ENCODE measurements at places on chromosomes 16 and 17.
A peak's percentile ranks its signal among the peaks of the same experiment; 100 is the strongest.

DNA sequence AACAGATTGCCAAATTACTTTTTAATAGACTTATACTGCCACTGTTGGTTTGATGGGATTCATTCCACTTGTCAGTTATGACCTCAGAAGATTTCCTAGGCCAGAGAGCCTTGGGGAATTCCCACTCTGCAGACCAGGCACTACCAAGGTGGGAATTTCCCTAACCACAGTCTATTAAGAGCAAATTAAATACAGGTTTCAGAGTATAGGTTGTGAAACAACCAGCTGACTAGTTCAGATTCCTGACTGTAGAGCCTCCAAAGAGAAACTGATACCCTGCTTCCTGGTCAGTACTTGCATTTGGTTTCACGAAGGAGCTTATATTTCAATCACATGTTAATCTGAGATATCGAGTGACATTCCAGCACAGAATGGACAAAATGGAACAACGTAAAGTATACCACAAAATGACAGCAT is 186.5 kb downstream of the STX8 start:
- no peak for DNase-seq

GRCh38 chr17:10629706-10630105 is 27.4 kb downstream of the MYH3 start:
- no peak for DNase-seq

DNA sequence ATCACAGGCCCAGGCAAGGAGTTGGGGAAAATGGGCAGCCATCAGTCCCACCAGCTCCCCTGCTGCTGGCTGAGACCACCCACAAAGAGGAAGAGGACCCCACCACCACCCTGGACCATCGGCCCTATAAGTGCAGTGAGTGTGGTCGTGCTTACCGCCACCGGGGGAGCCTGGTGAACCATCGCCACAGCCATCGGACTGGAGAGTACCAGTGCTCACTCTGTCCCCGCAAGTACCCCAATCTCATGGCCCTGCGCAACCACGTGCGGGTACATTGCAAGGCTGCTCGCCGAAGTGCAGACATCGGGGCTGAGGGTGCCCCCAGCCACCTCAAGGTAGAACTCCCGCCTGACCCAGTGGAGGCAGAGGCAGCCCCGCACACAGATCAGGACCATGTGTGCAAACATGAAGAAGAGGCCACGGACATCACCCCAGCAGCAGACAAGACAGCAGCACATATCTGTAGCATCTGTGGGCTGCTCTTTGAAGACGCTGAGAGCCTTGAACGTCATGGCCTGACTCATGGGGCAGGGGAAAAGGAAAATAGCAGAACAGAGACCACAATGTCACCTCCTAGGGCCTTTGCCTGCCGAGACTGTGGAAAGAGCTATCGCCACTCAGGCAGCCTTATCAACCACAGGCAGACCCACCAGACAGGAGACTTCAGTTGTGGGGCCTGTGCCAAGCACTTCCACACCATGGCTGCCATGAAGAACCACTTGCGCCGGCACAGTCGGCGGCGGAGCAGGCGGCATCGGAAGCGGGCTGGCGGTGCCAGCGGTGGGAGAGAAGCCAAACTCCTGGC is 3.6 kb downstream of the ZNF646 start:
- DNase-seq: no peak

- no peak for DNase-seq
These were observed 891.8 kb upstream of the SOX9 start for GRCh38 chr17:71229070-71229469.

GRCh38 chr17:18218756-18219415 is 6.5 kb upstream of the LLGL1 start:
- DNase-seq: no peak

- no peak for DNase-seq
These were observed 56.3 kb downstream of the LMF1 start for GRCh38 chr16:914440-914839.

- DNase-seq: no peak
These were observed 3.7 kb downstream of the ZG16B start for GRCh38 chr16:2833776-2834175.

- no peak for DNase-seq
These were observed 1.5 kb downstream of the ZNF688 start for GRCh38 chr16:30569746-30570635.

DNA sequence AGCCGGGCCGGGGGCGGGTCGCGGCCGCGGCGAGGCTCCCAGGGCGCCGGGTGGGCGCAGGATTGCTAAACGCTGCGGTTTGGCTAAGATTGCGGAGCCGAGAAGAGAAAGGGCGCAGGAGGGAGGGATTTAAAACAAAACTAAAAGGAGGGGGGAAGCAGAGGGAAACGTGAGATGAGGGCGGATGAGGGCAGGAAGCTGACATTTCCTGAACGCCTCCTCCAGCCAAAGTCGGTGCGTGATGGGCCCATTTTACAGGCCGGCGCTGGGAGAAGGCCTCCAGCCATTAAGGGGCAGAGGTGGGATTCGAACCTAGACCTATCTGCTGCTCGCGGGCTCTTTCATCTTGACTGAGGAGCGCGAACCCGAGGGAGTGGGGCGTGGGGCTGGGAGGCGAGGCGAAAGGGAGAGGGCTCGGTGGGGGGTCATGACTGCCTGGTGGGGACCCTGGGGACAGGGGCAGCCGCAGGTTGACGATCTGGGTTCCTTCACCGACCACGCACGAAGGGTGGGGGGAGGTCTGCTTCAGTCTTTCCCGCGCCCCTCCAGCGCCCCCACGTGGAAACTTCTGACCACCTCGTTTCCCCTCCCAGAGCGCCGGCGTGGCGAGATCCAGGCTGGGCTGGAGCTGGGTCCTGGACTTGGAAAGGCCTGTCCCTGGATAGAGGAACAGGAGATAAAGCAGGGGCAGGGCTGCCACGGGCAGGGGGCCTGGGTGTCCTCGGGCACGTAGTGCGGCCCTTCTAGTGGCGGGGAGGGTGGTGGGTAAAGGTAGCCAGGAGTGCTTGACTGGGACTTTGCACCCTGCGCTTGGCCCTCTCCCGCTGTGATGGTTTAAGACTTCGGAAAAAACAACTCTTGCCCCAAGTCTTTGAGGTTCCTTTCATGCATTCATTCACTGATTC is 3.8 kb upstream of the TAC4 start:
- no peak for DNase-seq

DNA sequence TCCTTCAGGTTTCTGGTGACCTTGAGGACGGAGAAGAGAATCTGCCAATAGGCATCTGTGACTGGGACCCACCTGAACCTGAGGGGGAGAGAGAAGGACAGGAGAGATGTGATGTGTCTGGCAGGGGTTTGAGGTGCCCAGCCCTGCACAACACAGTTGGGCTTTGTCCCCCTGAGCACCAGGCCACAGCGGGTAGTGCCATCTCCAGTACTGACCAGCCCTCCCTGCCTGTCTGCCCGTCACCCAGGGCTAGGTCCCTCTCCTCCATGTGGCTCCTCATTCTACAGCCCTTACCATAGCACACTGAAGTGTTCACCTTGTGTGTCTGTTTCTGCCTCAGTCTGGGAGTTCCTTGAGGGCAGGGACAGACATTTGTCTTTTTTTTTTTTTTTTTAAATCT is 30.8 kb downstream of the NLRP1 start:
- DNase-seq: no peak

DNA sequence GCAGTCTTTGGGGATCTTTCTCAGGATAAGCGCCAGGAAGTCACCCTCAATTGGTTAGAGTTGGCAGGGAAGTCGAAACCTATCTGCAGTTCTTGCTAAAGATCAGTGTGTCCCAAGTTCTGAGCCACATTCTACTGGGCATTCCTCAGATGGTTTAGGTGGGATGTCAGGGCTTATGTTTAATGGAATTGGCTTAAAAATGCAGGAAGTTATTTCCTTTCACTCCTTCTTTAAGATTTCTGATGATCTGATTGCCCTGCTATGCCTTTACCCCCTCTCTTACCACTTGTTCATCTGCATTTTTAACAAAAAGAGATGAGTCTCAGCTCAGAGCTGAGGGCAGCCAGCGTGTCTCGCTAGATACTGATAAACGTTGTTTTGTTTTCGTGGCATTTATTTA is 30.8 kb downstream of the FOXL1 start:
- no peak for DNase-seq

GRCh38 chr17:61412143-61412859 is 12.7 kb downstream of the TBX2 start:
- peak; percentile 21 for DNase-seq

DNA sequence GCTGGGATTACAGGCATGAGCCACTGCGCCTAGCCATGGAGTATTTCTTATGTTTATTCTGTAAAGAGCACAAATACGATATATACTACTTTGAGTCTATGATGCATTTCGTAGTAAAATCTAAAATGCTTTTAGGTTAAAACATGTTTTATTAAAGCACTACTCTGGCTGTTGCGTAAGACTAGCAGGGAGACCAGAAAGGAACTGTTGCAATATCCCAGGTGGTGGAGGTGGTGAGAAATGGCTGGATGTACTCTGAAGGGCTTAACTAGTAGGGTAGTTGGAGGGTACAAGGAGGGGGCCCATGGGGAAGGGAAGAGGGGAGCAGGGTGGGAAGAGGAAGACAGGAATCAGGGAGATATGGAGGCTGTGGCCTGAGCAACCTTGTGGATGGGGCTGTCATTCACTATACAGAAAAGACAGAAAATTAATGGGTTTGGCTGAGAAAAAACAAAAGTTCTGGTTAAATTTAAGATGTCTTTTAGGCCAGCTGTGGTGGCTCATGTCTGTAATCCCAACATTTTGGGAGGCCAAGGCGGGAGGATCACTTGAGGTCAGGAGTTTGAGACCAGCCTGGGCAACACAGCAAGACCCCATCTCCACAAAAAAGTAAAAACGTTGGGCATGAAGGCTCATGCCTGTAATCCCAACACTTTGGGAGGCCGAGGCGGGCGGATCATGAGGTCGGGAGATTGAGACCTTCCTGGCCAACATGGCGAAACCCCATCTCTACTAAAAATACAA is 35.8 kb downstream of the ST3GAL2 start:
- no peak for DNase-seq

DNA sequence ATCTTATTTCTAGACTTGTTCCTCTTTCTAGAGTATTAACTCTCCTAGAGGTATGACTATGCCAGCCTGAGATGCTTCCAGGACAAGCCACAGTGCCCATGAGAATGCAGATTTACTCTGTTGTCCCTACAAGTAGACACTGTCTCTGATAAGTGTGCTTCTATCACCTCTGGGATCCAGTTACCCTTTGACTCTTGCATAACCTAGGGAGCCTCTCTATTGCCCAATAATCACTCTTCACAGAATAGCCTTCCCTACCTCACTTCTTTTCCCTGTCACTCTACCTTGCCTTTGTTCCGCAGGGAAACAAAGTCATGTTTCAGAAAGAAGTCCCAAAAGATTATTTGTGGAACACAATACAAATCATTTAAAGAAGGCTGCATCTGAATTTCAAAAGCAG is 1.6 kb upstream of the KRT34 start:
- no peak for DNase-seq

- no peak for DNase-seq
These were observed 21.1 kb downstream of the ETV4 start for GRCh38 chr17:43524945-43525575.

- DNase-seq: no peak
These were observed 34.8 kb upstream of the GNG13 start for GRCh38 chr16:835373-835772.

DNA sequence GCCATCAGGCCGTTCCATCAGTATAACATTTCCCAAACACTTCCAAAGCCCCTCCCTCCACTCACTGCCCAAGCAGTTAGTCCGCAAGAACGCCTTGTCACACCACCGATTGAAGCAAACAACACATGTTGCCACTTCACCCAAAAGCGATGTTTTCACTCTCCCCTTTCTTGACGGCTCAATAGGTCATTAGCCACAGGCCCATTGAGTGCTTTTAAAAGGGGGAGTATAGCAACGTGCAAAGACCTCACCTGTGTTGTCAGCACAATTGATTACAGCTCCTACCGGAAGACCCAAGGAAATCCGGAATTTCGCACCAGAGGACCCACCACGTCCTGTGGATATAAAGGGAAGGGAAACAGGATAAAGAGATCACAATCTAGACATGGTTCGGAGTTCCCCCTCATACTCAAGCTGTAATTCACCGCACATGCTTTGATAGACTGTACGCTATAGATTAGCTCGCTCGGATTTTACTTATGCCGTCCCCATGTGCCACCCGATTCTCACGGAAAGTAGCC is 690 bp downstream of the RPL23 start:
- DNase-seq: no peak

GRCh38 chr16:12459391-12460063 is 344.2 kb downstream of the CPPED1 start:
- DNase-seq: no peak

DNA sequence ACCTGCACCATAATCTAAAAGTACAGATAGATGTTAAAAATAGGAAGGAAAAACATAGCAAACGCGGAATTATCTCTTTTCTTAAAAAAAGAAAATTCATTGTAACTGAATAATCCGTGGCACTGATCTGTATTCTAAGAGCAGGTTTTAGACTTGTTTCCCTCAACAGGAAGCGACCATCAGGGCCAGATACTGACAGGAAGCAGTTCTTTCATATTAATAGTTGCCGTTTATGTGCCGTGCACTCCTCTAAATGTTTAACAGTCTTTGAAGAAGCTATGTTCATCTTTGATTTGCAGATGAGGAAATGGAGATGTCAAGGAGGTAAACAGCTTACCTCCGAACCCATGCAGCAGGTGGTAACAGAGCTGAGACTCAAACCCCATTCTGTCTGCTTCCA is 23.6 kb downstream of the DYNLRB2 start:
- DNase-seq: no peak

- no peak for DNase-seq
These were observed 33.3 kb upstream of the SRSF1 start for GRCh38 chr17:58040386-58040785.

- DNase-seq: no peak
These were observed 1.6 kb downstream of the TBC1D10B start for GRCh38 chr16:30368792-30369090.

DNA sequence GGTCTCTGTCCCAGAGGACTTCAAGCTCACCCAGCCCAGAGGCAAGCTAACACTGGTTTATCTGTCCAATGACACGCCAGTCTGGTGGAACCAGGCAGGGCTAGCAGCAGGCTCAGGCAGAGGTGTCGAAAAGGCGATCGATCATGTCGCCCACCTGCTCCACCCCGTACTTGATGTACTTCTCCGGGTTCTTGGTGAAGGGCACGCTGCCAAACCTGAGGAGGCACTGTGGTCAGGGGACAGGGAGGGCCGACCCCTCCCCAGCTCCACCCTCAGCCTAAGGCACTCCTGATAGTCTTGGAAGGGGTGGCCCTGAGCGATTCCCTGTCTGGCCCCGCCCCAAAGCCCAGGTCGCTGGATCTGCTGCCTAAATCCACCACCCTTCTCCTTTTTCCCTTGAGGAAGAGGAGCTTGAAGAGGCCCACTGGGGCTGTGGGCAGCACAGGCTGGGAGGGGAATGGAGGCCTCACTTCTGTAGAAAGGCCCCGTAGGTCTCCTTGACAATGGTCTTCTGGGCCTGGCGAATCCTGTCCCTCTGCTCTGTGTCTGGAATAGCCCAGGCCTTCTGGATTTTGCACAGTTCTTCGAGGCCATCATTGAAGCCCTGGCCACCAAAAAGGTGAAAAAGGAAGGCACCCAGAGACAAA is 4.7 kb downstream of the ZACN start:
- DNase-seq: no peak
